ENCODE measurements at places on chromosomes 6 and 20.

DNA sequence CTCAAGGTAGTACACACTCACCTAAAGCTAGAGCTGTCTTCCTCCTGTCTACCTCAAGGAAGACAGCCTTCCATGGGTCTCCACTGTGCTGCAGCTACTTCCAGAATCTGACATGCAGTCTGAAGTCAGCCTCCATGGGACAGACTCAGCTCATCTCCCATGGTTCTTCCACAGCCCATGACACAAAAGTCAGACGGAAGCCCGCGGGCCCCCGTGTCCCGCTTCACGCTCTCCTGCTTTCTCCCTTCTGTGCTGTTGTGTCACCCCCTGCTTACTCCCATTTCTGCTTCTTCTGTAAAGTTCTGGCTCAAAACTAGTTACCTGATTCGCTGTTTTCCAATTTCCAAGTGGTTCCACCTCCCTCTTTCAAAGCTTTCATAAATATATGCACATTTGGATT, 184.5 kb downstream of the SYNE1 start:
- no peak for DNase-seq

DNA sequence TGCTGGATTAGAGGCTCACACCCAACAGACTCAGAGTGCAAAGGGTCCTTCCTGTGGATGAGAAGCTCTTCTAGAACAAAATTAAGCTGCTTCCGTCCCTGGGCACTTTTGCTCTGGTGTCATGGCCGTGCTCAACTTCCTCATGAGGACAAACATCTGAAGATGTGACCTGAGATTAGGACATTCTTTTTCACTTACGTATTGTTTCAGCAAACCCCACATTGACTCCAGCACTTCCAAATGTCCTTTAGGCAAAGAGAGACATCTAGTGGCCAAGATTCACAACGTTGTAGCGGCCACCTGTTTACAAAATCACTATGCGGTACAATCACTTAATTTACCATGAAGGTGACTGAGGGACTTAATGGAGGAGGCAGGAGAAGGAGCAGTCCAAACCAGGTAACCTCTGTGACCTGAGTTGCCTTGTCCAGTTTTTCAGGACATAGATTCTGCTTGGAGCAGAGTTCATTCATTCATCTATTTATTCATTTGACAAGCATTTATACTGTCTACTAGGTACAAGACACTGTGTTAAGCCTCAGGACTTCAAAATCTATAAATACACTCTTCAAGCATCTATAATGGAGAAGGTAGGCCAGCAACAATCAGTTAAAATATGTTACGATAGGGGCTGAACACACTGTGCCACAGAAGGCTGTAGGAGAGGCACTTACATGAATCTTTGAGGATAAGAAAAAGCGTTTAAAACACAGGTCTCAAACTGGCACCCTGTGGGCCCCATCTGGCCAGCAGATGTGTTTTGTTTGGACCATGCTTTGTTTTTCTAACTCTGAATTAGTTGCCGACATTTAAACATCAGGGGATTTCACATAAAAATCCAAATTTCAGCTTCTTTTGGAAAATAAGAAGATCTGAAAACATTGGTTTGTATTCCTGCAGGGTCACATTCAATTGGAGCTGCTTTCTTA, 5.6 kb upstream of the ADGRF1 start:
- no peak for DNase-seq

DNA sequence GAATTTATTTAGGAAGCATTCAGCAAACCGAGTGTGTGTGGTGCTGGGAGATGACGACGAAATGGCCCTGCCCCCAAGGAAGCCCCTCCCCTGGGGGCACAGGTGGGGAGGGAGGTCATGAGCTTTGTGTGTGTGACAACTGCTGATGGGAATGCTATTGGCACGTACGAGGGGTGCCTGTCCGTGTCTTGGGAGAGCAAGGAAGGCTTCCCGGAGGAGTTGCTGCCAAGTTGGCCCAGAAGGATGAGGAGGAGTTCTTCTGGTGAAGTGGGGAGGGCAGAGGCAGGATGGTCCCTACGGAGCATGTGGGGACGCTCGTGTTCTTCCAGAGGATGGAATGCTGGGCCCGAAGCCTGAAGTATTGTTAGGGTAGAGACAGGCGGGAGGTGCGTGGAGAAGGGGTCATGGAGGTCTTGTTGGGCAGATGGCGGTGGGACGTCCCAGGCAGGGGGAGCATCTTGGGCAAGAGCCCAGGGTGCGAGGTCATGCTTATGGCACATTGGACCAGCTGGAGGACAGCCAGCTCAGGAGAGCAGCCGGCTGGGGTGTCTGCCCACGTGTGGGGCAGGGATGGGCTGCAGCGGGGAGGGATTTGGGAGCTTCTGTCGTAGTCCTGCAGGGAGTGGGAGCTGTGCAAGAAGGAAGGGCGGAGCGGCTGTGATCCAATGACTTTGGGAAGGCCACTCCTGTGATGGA, 46.1 kb downstream of the SYNJ2 start:
- DNase-seq: no peak

GRCh38 chr6:149823013-149823412, 41.1 kb downstream of the LRP11 start:
- DNase-seq: no peak

DNA sequence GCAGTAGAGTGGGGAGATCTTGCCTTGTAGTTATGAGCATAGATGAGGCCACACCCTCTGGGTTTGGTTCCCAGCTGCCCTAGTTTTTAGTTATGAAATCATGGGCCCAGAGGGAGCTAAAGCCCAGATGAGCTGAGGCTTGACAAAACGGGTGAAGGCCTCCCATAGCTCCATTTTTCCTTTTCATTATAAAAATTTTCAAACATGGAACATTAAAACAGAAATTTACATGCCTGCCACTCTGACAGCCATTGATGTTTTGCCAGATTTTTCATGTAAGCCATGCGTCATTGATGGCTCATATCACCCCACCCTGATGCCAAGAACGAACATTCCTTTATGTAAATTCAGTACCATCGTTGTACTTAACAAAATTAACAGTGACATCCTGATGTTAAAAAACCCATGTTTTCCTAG, 67.9 kb downstream of the IGF2R start:
- no peak for DNase-seq

DNA sequence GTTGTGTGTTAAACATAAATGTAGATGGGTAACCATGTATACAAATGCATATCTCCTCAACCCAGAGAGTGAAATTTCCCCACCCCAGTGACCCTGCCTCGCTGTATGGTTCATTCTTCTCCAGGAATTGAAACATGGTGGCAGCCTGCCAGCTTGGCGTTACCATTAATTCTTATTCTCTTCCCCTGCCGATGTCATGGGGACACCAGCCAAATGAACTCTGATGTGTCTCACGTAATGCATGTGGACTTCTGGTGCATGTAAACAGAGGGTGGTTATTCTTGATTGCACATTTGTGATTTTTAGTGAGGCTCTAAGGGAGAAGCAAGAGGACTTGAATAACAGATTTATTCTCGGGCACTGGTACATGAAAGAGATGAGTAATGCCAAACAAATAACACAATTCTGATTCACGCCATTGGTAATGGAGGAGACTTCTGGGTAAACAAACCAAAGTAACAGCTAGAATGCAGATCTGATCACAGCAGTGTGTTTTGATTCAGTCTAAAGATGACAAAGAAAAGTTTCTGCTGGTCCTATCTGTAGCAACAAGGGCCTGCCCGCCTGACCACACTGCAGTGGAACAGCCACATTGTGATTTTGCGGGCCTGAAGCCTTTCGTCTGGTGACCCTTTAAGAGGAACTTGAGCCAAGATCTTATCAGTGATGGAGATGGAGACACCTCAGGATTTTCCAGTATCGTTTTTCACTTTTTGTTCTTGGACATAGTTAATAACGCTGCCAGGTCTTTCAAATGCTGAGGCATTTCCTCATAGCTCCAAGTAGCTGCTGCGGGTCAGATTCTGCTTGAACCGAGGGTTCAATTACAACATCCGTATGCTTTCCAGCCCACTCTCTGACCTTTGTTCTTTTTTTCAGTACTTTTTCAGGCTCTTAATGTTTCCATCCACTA, 171.8 kb upstream of the AKAP12 start:
- no peak for DNase-seq

DNA sequence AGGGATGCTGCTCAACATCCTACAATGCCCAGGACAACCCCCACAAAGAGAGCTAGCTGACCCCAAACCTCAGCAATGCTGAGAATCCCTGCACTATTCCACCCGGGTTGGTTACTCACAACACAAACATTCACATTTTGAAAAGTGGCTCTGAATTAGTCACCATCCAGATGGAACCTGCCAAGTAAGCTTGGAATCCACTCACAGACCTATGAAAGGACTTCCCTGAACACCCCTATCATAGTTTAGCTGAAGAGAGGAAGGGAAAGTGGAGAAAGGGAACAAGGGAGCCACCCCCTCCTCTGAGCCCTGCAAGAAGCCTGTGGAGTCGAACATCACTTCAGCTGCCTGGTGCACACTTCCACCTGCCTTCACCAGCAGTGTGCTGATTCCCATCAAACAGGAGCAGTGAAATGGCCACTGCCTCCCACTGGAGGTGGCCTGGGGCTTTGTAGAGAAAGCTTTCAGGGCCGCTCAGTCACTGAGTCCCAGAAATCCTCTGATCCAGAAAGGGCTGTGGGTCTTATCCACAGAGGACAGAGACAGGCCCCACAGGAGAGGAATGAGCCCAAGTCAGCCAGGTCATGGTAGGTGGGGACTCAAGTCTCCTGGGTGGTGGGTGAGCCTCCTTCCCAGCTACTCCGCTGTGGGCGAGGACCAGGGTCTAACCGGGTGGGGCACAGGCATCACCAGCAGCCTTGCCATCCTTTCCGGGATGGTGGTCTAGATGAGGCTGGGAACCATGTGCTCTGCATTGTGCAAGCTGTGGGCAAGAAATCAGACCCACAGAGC, 203.7 kb downstream of the SYNDIG1 start:
- no peak for DNase-seq

DNA sequence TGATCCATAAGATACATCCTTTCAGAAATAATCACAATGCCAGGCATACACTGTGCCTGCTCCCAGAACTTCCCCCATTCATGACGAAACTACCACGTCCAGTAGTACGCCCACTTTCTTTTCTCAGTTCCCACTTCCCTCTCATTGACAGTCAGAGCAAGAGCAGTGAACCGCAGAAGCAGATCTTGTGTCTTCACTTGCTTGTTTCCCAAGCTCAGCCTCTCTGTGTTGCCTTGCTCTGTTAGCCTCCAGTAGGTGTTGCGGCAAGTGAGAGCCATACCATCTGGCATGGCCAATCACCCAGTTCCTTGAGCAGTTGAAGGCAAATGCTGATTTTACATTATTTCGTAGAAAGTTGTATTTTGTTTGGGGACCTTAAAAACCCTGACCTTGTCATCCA, 11.7 kb downstream of the UST start:
- peak; percentile 84 for DNase-seq

DNA sequence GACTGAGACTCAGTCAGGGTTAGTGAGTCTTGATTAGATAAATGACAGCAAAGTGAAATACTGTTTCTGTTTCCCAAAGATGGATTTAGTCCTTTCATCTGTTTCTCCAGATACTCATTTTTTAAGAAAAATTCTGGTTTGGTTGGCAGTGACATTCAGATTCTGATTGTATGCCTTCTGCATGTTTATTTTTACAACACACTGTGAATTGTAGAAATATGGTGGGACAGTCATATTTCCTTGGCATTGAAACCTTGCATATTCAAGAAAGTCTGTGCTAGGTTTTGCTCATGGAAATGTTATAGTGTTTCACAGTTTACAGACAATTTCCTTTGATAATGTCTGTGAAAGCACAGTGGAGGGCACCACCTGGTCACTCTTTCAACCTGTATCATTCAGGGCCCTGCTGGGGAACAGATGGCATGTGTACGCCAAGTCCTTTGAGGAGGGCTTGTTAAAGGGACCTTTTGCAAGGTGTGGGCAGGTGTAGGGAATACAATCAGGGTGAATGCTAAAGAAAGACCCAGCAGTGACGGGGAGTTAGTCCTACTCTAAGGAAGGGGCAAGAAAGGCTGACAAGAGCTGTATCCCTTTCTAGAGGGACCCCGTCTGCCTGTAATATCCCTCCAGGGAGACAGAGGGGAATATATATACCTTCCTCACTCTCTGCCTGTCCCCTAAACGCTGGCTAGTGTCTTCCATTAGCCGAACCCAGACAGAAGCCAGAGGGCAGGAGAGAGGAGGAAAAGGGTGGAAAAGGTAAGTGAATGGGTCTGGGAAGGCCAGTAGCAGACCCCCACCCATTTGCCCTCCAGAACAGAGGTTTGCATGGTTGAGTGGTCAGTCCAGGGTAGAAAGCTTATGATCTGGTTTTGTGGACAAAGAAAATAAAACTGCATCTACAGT, 10.2 kb downstream of the PLCB4 start:
- no peak for DNase-seq

DNA sequence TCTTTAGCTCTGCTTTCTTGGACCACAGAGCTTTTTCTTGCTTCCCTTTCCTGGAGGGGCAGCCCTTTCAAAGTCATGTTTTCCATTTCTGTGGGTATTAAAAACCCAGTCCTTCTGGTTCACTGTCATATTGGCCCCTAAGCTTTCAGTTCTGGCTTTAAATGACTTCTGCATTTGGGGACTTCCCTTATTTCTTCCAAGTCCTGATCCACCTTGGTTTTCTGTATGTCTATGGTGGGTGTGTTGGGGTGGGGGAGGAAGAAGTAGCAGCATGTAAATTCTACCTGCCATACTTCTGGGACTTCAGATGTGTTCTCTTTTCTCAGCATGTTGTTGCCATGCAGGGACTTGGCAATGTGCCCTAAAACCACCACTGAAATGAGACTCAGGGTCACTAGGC, 77.1 kb upstream of the EMILIN3 start:
- no peak for DNase-seq

DNA sequence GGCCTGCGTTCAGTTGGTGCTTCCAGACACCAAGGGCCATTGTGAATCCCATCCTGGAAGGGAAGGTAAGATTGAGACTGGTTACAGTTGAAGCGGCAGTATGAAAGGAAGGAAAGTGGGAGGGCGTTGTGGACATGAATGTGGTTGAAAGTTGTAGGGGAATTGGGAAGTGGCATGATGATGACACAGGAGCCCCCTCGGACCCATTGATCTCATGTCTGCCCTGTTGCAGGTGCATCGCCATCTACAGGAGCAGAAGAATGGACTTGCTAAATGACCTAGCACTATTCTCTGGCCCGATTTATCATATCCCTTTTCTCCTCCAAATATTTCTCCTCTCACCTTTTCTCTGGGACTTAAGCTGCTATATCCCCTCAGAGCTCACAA, 5.5 kb downstream of the HLA-DQA1 start:
- no peak for DNase-seq

GRCh38 chr20:60408435-60408834, 450.2 kb downstream of the CDH26 start:
- DNase-seq: no peak

DNA sequence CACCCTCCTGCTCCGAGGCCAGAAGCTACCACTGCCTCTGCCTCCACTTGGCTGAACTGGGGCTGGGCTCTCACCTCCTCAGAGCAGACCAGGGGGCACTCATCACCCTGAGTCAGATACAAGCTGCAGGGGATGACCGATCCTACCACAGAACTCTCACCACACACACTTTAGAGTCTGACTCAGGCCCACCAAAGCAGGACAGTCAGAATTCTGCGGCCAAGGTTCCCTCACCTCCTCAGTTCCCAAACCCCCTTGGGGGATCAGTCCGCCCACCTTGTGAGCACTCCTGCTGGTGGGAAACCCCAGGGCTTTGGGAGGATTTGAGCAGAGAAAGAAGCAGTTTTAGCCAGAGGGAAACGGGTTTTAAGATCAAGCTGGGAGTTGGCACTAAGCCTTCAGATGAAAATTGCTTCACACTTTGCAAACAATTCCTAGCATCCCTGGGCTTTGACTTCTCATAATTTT, 587.8 kb upstream of the JAG1 start:
- no peak for DNase-seq

All from CD4-positive, alpha-beta T cell treated with Interleukin-15 for 1 hour (primary cell).